ENCODE measurements at places on chromosomes 5 and 9.

GRCh38 chr5:374631-375335, 53.3 kb downstream of the AHRR start:
- peak; percentile 84 for DNase-seq

DNA sequence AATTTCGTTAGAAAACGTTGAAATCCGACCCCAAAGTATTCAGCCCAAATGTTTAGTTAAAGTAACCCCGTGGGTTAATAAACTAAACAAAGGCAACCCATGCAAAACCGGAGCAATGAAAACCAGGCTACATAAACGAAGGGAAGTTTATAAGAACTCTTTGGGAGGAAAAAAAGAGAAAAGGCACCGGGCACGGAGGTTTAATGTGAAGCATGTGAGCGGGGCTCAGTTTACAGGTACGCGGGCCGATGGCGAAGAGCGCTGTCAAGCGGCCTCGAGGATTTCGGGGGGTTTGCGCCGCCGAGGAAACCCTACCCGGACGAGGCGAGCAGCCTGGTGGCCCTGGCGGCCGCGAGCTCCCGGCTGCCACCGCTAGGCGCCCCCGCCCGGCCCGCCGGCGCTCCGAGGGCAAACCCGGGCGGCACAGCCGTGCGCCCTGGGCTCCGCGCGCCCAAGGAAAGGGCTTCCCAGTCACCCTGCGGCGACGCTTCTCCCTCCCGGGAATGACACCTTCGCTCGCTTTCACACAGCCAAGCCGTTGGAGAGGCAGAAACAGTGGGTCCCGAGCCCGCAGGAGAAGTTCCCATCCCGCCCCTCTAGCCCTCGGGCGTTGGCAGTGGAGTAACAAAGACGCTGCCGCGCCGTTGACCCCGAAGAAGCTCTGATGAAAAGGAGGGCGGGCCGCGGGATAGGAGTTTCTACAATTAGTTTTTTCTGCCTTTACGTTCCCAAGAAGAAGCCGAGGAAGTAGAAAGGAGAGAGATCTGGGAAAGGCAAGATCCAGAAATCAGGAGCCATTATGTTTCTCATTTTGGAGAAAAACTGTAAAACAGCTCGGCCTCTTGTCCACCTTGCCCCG, 126.0 kb downstream of the TMEM174 start:
- DNase-seq = no peak

- DNase-seq = no peak
Observed at GRCh38 chr5:89932771-89933181, 476.8 kb downstream of the CETN3 start.

DNA sequence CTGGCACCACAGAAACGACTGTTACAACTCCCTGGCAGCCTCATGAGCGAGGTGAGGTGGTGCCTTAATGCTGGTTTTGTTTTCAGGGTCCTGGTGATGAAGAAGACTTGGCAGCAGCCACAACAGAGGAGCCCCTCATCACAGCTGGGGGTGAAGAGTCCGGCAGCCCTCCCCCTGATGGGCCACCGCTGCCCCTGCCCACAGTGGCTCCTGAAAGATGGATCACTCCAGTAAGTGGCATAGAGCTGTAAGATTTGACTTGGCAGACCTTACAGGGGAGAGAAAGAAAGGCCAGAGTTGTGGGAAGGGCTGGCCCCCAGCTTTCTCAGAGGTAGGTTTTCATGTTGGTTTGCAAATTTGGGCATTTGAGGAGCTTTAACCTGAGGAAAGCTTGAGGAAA, 72.2 kb downstream of the COL15A1 start:
- no peak for DNase-seq

DNA sequence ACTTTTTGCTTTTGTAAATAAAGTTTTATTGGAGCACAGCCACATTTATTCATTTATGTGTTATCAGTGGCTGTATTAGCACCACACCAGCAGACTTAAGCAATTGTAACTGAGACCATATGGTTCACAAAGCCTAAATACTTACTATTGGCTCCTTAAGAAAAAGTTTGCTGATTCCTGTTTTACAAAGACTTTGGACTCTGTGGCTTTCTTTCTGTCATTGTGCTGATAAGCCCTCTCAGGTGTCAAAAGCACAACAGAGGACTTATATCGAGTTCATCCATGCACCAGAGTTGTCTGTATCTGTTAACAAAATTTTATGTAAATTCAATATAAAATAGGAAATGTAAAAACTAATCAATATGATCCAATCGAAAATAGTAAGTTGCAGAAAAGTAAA, 55.6 kb upstream of the PCSK5 start:
- DNase-seq = no peak
